ENCODE measurements at places on chromosomes 12 and 14. TPM values are rescaled to one million over a fixed set of nuclear protein-coding genes. Genes with fewer than 3 reads are reported as not detected.

BCAT1 gene
- 69.1 TPM for total RNA-seq

AQP6 gene
- not detected for total RNA-seq

ASPG gene
- not detected for total RNA-seq

JDP2 gene
- total RNA-seq = 47.2 TPM

SDSL gene
- total RNA-seq = 1.8 TPM

EXOC5 gene
- 23.7 TPM for total RNA-seq

NFATC4 gene
- 36.1 TPM for total RNA-seq

BCL2L2 gene
- 18.4 TPM for total RNA-seq

TOMM20L gene
- not detected for total RNA-seq

KITLG gene
- 25.2 TPM for total RNA-seq

NGB gene
- not detected for total RNA-seq

TTLL5 gene
- total RNA-seq = 16.2 TPM

MYO1H gene
- total RNA-seq = not detected

KRT6C gene
- not detected for total RNA-seq

OVCH1 gene
- total RNA-seq = 0.08 TPM

RGS6 gene
- not detected for total RNA-seq

KMT2D gene
- 16.4 TPM for total RNA-seq

KLHL33 gene
- not detected for total RNA-seq

GPRC5D gene
- total RNA-seq = not detected

UTP20 gene
- total RNA-seq = 11.1 TPM

SMIM41 gene
- 50.8 TPM for total RNA-seq

IFNG gene
- total RNA-seq = not detected

ANAPC5 gene
- total RNA-seq = 108 TPM

GPR132 gene
- total RNA-seq = 0.16 TPM

RPGRIP1 gene
- total RNA-seq = under 0.01 TPM

ACSS3 gene
- 10.1 TPM for total RNA-seq
